ENCODE measurements at places on chromosomes 5 and 9.

DNA sequence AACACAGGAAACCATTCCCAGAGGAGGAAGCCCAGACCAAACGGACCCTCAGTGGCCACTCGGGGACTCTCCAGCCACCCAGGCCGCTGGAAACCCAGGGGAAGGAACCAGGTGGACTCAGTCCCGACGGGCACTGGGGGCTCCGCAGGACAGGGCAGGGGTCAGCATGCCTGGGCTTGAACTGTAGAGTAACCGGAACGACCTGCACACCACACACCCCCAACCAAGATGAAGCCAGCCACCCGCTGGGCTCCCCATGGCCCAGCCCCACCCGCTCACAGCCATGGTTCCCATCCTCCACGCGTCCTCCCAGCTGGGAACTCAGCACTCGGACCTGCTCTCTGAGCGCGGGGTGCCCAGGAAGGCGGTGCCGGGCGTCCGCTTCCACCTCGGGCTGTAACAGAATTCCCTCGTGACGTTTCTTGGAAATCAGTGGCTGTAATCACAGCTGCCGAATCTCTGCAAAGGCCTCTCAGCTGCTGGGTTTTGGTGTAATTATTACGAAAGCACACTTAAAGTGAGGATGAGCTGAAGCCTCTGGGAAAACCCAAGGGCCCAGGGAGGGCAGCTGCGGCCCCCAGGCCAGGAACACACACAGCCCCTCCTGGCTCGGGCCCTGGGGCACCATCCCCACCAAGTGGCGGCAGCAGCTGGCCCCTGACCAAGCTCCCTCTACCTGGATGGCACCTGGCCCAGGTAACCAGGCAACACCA, 13.8 kb downstream of the NACC2 start:
- peak; percentile 13 for DNase-seq

DNA sequence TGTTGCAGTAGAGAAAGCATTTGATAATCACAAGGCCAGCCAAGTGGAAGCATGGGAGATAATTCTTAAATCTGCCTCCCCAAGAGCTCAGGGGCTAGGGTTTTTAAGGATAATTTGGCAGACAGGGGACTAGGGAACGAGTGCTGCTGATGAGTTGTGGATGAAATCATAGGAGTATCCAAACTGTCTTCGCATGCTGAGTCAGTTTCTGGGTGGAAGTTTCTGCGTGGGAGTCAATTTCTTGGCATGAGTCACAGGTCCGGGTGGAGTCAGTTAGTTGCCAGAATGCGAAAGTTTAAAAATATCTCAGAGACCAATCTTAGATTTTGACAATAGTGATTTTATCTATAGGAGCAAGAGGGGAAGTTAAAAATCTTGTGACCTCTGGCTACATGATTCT, 112.6 kb downstream of the TMC1 start:
- DNase-seq: no peak

DNA sequence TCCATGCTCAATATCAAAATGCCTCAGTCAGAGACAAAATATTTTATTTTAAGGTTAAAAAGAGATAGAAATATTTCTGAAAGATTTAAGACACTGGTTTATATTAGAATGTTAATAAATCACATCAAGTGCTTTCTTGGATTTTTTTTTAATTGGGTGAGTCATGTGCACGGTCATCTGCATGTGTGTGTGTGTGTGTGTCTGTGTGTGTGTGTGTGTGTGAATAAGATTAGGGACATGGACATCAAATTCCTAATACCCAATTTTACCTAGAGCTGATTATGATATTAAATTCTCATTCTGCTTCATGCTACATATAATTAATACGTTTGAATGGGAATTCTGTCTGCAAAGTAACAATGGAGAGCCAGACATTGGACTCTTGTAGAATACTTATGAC, 122.9 kb downstream of the BASP1 start:
- no peak for DNase-seq

GRCh38 chr9:75683591-75683990, 206.9 kb upstream of the PCSK5 start:
- no peak for DNase-seq

DNA sequence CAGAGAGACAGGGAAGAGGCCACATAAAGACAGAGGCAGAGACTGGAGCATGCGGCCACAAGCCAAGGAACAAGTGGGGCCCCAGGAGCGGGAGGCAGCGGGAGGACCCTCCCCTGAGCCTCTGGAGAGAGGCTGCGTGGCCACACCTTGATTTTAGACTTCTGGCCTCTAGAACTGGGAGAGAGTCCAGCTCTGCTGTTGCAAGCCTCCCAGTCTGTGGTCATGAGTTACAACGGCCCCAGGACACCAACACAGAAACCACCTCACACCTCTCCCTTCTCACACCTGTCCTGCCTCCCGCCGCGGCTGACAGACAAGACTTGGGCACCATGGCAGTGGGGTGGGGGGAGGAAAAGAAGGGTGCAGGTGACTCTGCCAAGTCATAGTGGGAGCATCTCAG, 2.2 kb downstream of the INPP5E start:
- no peak for DNase-seq

- no peak for DNase-seq
These were observed 67.4 kb upstream of the HRH2 start for GRCh38 chr5:175590471-175590881.

- DNase-seq: no peak
These were observed 325.8 kb downstream of the TMEM38B start for GRCh38 chr9:106020186-106020585.

- no peak for DNase-seq
These were observed 203.0 kb upstream of the VLDLR start for GRCh38 chr9:2418619-2419018.

DNA sequence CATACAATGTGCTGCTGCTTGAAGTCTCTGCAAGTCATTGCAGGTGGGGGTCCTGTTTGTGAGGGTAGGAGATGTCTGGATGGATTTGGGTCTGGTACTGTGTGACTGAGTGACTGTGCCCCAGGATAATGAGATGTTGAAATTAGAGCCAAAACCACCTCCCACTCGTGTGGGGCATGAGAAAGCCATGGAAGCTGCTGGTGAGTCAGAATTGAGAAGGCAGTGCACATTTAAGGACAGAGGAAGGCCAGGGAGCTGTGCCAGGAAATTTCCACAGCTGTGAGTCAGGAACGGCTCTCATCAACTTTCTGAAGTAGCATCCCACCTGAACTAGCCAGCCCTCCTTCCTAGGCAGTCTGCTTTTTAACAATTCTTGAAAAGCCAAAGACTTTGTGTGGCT, 229.8 kb downstream of the DRD1 start:
- DNase-seq: no peak

DNA sequence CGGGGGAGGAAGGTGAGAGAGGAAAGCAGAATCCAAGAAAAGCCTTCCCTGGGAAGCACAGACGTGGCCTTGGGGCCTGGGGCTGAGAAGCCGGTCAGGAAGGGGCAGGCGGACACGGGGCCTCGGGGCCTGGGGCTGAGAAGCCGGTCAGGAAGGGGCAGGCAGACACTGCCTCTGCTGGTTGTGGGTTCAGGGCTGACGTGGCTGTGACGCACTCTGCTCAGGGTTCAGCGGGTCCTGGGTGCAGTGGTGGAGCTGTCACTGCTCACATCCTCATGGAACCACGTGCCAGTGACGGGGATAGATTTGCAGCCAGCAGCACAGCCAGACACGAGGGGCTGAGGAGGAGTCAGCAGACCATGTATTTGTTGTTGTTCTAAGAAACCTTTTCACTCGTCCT, 12.8 kb downstream of the PAEP start:
- no peak for DNase-seq

- DNase-seq: no peak
These were observed 102.3 kb downstream of the EPB41L4A start for GRCh38 chr5:112316731-112317130.

DNA sequence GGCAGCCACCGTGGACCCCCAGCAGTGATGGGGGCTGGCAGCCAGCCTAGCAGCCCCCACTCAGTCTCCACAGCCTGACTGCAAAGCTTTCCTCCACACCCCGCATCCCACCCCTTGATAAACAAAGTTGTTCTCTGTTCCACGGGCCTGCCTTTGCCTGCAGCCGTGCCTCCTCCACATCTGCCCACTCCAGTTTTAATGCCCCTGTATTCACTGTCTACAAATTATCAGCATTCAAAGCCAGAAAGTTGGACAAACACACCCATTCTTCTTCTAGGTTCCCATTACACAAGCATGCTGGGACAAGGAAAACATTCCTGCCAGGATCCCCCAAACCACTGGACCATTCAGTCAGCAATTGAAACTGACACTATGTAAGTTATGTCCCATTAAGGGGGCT, 23.0 kb upstream of the NR5A1 start:
- no peak for DNase-seq

- no peak for DNase-seq
These were observed 103.4 kb upstream of the DMRTA1 start for GRCh38 chr9:22343218-22343611.

DNA sequence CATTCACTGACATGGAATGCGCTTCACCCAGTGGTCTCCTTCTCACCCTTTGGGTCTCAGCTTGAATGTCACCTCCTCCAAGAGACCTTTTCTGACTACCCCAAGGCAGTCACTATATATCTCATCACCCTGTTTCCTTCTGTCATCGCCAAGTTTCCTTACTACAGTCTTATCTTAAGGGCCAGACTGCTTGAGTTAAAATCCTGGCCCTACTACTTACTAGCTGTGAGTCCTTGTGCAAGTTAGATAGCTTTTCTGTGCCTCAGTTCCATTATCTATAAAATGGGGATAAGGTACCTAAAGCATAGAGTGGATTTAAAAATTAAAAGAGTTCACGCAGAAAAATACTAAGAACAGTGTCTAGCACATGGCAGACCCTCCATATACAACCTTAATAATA, 132.4 kb downstream of the GABBR2 start:
- no peak for DNase-seq

GRCh38 chr9:18314316-18314715, 159.6 kb upstream of the ADAMTSL1 start:
- DNase-seq: no peak

GRCh38 chr9:124839612-124840299, 13.5 kb upstream of the WDR38 start:
- DNase-seq: peak; percentile 69

DNA sequence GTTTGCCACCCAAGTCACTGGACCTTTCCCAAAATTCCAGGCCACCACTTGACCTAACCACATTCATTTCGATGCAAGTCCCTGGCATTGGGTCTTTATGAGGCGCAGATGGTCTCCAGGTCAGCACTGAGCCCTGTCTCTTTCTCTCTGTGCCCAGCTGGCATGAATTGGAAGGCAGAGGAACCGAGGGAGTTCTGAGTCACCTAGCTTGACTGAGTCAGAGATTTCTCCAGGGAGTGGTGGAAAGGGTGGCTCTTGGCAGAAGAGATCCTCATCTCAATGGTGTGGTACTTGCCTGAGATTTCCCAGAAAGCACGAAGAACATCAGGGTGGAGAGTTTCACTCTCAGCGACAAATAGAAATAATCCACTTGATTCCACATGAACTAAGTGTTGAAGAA, 43.8 kb downstream of the WDR36 start:
- peak; percentile 15 for DNase-seq

GRCh38 chr5:37665272-37665671, 174.6 kb downstream of the GDNF start:
- DNase-seq: no peak

GRCh38 chr5:33837301-33837700, 54.5 kb downstream of the ADAMTS12 start:
- no peak for DNase-seq

DNA sequence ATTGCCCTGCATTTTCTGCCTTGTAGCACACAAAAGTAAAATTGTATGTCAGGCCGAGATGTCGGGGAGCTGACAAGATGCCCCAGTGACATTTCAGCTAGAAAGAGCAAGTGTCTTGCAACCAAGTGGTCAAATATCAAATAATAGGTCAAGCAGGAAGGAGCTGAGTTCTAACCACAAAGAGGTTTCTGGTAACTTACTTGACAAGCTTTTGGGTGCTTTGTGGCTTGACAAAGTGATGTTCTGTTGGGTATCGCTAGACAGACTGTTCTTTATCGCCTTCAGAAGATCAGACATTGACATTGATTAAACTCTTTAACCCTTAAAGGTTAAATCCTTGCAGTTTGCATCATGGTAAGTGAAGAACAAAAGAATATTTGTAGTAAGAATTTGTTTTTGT, 419.9 kb downstream of the CCDC171 start:
- DNase-seq: no peak

DNA sequence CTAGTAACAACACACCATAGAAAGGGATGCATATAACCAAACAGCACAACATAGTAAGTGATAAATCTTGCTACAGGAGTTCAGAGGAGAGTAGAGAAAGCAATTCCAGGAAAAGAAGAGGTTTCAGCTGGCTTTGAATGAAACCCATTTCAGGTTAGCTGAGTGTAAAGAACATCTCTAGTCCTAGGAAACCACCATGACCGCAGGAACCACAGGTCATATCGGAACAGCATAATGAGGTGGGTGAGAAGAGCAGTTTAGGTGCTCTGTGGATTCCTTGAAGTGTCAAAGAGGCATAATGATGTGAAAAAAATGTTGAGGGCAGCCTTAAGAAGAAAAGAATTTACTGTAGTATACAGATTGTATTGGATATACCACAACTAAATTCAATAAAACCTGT, 507.5 kb downstream of the MTRR start:
- DNase-seq: no peak

DNA sequence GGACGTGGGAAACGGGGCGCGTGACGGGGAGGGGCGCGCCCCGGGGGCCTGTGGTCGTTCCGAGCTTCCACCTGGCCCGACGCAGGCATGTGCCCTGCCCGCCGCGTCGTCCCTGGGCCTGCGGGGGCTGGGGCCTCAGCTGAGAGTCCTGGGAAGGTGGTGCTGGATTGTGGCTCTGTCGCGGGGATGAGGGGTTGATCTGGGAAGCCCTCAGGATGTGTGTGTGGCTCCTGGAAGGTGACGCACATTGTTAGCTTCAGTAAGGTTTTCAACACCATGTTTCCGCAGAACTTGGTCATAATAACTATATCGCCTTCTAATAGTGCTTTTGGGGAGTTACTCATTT, 589.1 kb downstream of the MTRR start:
- no peak for DNase-seq

- DNase-seq: no peak
These were observed 20.6 kb downstream of the MEGF9 start for GRCh38 chr9:120693700-120694008.

DNA sequence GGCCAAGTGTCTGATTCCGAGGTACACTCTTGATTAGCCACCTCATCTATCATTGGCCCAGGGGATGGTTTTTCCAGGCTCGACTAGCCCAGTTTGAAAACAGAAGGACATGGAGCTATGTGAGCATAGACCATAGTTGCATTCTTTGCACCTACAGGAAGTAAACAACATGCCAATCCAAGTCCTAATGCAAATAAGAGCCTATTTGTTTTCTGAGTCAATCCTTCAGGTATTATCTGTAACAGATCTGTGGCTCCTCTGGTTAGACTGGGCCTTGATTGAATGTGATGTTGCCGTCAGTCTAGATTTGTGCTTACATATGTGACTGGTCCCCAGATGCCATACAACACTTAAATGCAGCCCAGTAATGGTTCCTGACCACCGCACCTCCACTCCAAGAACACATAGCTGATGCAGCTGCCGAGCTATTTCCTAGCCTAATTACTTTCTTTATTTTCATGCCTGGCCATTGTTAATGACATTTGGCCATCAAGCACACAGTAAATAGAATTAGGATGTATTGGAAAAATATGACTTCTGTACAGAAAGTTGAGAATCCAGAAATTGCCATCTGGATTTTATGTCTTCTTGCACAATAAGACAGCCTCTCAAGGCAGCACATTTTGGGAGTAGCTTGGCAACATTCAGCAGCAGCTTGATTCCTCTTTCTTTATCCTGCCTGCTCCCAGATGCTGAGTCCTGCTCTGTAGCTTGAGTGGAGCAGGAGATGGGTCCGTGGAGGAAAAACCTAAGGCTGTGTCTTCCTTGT, 29.5 kb upstream of the ARHGAP26 start:
- no peak for DNase-seq

GRCh38 chr5:83494087-83494620, 22.6 kb downstream of the VCAN start:
- no peak for DNase-seq

- no peak for DNase-seq
These were observed 180.4 kb upstream of the ACTBL2 start for GRCh38 chr5:57662991-57663390.
